ENCODE measurements at places on chromosomes 6 and 20.

GRCh38 chr6:347232-347631, 44.3 kb upstream of the IRF4 start:
- H3K27ac ChIP-seq: no peak overlapping the region
- no peaks in the 10 kb centered on the region for H3K4me1 ChIP-seq
- H3K36me3 ChIP-seq: peaks cover 21% of the 10 kb centered on the region
- no peak for DNase-seq
- H3K4me3 ChIP-seq: no peak overlapping the region
- no peaks in the 10 kb centered on the region for H3K27me3 ChIP-seq

- DNase-seq: no peak
- no peaks in the 10 kb centered on the region for H3K4me1 ChIP-seq
- H3K4me3 ChIP-seq: no peak overlapping the region
- peaks cover 15% of the 10 kb centered on the region for H3K27me3 ChIP-seq
- H3K27ac ChIP-seq: no peak overlapping the region
- H3K36me3 ChIP-seq: no peaks in the 10 kb centered on the region
Measured at GRCh38 chr6:20028562-20028961, 183.7 kb downstream of the MBOAT1 start.

GRCh38 chr6:17638212-17638715, 38.2 kb downstream of the FAM8A1 start:
- H3K27ac ChIP-seq: no peak overlapping the region
- no peaks in the 10 kb centered on the region for H3K4me1 ChIP-seq
- peaks cover 79% of the 10 kb centered on the region for H3K36me3 ChIP-seq
- no peak overlapping the region for H3K4me3 ChIP-seq
- H3K27me3 ChIP-seq: no peaks in the 10 kb centered on the region

GRCh38 chr6:23584134-23584763, 541.8 kb upstream of the NRSN1 start:
- H3K27ac ChIP-seq: no peak overlapping the region
- peak; percentile 6 for DNase-seq
- H3K36me3 ChIP-seq: no peaks in the 10 kb centered on the region

DNA sequence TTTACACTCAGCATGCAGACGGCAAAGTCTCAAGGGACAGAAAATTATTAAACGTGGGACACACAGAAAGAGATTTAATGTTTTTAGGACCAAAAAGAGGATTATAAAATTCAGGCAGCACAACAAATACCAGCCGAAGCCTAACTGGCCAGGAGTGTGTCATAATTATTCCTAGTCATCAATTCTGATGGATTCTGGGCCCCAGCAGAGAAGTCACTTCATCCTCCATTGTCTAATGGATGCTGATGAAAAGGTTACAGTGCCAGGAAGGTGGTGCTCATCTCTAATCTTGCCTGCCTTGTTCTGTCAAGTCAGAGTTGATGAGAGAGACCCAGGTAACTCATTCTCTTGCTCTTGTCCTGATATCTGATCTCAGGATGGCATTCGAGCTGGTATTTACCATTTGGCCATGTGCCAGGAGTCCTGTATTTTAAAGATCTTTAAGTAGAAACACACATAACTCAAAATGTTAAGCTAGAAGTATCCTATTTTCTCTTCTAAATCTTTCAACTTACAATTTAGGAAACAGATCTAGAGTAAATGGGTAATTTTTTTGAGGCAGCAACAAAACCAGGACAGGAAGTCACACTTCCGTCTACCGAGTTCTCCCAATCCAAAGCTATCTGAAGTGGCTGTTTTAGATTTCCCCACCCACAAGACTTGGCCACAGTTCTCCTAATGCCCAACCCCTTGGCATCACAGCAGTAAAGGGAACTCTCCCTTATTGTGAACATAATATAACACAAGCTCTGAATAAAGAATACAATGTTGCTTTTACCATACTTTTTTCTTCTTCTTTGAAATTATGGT, 50.0 kb downstream of the ADAT2 start:
- no peak overlapping the region for H3K4me3 ChIP-seq
- H3K27ac ChIP-seq: no peak overlapping the region
- H3K4me1 ChIP-seq: peaks cover 9% of the 10 kb centered on the region
- H3K27me3 ChIP-seq: no peaks in the 10 kb centered on the region

DNA sequence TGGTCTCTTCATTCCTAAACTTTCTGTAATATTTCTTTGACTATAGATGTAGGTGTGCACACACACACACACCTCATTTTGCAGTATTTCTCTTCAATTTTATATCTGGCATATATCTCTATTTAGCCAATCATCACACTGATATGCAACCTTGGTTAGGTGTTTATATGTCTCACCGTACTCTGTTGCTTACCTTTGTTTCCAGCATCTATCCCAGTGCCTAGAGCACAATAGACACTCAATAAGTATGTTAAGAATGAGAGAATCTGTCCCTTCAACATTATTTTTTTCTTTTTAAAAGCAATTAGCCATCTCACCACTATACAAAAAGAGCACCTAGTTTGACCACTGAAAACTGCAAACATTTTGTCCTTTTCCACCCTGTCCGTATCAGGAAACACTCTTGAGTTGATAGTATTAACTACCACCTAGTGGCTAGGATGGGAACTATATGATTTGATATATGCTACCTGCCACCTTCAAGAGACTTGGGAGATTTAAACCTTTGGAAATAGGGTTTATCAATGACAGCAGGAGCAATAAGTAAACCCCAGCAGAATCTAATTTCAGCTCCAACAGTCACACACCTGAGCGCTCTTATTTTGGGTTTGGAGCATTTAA, 48.7 kb upstream of the RSPO3 start:
- no peaks in the 10 kb centered on the region for H3K36me3 ChIP-seq
- H3K4me1 ChIP-seq: no peaks in the 10 kb centered on the region
- H3K4me3 ChIP-seq: no peak overlapping the region
- no peak overlapping the region for H3K27ac ChIP-seq
- H3K27me3 ChIP-seq: no peaks in the 10 kb centered on the region

DNA sequence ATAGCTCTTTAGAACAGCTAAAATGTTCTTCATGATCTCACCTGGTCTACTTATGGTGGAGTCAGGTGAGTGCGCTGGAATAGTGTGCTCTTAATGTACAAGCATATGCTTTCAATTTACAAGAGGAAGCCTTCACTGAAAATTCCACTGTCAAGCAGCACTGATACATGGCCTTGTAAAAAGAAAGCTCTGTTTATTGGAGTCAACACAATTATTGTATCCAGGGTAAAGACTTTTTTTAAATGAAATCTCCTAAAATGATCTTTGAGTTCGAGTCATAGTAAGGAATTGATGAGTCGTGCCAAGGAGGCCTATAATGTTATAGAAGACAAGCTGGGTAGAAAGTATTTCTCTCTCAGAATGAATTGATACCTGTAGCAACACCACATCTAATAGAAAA, 41.6 kb upstream of the CARMIL1 start:
- no peaks in the 10 kb centered on the region for H3K4me1 ChIP-seq
- H3K36me3 ChIP-seq: no peaks in the 10 kb centered on the region
- H3K27ac ChIP-seq: no peak overlapping the region
- H3K27me3 ChIP-seq: no peaks in the 10 kb centered on the region
- DNase-seq: no peak
- H3K4me3 ChIP-seq: no peak overlapping the region
